Lung microvascular endothelial cell (primary cell): ENCODE measurements at places on chromosomes 3 and 15. TPM values are rescaled to one million over a fixed set of nuclear protein-coding genes. Genes with fewer than 3 reads are reported as not detected.

DNA sequence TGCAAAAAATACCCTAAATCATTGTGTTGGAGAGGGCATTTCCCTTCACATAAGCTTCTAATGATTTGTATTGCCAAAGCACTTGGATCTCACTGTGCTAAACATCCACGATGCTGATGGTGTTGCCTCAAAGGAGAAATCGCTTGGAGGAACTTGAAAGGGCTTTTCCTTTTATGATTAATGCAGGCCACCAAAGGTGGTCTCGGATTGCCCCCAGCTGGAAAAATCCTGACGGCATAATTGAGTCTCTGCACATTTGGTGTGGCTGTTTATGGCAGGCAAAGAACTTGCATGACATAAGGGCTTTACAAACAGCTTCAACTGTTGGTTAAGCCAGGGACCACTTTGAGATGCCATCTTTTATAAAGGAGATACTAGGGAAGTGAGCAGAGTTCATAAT is 664.0 kb upstream of the ADAMTS9 start:
- DNase-seq = no peak

DNA sequence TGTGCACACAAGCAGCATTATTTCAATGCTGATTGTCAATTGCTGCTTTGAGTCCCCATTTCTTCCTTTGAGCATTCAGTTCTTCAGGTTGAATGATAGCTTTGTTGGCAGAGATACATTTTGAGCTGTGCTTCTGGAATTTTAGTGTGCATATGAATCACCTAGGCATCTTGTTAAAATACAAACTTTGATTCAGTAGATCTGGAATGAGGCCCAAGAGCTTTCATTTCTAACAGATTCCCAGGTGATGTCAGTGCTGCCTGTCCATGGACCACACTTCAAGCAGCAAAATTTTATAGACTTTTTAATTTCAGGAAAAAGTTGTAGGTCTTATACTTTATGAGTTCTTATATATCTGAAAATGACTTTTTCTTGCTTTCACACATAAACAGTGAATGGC is 131.1 kb downstream of the ADAMTSL3 start:
- no peak for DNase-seq

DNA sequence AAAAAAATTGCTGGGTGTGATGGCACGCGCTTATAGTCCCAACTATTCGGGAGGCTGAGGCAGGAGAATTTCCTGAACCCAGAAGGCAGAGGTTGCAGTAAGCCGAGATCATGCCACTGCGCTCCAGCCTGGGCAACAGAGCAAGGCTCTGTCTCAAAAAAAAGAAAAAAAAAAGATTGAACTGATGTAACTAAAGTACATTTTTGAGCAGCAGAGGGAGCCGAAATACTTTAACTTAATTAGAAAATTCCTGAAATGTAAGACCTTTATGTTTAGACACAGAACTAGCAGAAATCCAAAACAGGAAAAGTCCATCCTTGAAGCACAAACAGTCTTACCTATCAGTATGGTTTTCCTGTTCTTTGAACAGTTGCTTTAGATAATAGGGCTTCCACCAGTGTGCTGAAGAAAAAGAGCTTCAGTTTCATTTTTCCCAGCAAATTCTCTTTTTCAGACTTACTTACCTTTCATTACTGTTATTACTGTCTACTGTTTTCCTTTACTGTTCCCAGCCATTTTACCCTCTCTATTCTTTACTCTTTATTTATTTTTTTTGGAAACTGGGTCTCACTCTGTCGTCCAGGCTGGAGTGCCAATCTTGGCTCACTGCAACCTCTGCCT is 33.4 kb upstream of the ZNF609 start:
- DNase-seq = peak; percentile 61

DNA sequence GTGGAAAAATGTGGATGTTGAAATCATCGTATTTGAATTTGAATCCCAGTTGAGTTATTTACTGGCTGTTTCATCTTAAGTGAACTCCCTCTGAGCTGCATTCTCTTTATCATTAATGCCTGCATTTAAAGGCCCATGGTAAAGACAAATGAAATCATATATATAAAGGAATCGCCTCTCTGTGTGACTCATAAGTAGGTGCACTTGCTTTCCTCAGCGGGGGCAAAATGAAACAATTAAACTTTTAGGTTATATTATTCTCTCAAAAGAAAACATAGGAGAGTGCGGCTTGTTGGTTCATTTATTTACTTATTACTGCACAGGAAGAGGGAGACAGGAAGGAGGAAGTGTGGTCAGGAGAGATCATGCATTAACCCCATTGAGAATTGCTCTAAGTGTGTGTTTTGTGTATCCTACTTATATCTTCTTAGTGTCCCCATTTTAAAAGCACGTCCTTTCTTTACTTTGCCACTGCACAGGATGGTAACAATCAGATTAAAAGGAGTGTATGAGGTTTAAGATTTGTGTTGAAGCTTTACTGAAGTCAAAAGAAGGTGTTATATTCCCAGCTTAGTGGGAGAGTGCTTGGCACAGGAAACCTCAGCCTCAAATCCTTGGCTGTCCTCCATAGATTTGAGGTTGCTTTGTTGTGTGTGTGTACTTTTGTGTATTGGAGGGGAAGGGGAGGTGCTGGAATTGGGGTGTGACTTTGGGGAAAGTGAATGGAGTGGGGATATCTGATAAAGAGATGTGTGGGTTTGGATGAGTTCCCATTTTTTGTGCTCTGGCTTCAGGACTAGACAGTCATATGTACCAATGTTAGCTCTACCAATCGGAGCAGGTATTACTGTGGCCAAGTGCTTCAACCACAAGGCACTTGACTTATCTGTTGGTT is 595.8 kb upstream of the NR2F2 start:
- peak; percentile 71 for DNase-seq

DNA sequence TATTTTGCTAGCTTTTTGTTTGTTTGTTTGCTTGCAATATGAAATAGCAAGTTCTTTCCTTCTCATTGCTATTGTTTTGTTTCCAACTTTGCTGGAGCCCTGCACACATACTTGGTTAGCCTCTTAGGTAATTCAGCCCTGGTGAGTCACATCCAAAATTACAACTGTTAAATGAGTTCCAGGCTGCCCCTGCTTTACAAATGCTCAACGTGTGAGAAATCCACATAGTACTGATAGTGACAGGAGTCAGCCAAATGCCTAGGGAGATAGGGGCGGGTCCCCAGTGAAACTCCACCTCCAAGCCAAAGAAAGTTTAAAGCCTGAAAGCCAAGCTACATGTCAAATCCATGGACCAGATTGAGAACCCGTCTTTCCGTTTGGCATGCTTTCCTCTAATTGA is 81.3 kb upstream of the RNF7 start:
- DNase-seq = no peak

DNA sequence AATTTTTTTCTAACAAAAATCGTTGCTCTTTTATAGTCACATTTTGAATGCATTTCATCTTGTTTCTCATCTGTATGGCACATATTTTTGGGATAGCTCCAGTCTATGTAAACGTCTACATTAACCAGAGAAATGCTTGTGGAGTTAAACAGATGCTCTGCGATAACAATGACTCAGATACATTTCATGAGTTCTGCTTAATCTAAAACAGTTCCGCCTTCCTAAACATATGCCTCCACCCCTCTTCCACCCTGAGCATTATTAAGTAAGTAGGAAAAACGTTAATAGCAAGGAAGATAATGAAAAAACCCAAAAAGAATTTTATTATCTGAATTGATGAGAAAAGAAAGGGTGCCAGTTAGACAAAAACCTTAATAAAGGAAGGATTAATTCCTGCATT is 396.1 kb downstream of the TUSC7 start:
- DNase-seq = no peak

DNA sequence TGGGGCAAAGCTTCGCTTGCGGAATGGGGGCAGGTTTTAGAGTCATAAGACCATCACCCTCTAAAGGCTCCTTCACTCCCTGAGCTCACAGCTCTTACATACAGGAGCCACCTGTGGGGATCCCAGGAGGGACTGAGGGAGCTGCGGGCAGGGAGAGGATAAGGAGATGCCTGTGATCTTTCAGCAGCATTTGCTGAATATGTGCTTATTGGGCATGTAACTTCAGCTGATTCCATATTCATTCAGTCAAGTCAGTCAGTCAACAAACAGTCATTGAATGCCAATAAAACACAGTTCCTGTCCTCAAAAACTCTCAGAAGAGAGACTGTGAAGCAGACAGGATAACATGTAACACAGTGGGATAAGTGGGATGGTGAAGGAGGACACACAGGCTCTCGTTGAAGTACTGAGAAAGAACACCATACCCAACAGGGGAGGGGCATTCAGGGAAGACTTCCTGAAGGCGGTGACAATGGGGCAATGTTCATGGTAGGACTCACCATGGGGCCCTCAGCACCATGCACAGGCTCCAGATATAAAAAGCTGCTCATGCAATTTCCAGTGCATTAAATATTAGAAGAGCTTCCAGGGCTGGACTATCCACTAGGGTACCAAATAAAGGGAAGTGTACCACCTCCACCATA is 240.9 kb downstream of the UACA start:
- DNase-seq = no peak

DNA sequence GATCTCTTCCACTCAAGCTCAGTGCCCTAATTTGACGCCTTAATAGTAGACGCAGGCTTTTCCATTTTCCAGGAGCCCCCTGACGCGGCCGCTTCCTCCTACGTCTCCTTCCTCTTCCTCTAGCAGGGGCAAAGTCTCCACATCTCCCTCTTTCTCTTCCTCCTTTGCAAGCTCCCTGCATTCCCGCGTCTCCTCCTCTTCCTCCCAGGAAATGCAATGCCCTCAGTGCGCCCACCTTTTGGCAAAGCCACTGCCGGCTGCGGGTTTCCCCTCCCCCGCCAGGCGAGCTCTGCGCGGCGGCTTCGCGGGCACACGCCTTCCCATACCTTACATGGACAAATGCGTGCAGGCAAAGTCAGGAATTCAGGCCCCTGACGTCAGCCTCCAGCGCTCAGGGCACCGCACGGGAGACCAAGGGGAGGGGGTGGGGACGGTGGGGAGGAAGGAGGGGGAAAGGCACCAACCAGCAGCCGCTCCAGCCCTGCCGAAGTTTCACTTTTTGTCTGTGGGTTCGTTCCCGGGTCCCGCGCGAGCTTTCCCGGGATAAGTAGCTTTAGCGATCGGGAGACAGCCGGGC is 432 bp upstream of the LPP start:
- peak; percentile 95 for DNase-seq

DNA sequence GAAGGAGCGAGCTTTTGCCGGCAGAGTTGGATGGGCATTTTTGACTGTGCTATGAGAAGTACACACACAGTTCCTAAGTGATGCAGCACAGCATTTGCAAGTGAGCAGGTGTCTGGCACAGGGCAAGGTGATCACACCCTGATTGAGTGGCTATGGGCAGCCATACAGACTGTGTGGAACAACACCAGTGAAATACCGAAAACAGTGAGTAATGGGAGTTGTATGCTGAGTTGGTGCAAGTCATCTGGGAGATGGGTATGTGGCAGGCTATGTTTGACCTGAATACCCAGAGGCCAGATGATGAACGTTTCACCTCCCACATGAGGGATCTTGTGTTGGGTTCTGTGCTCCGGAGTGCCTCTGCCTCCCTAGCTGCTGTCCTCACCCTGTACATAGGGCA is 53.5 kb upstream of the TIPARP start:
- DNase-seq = no peak

DNA sequence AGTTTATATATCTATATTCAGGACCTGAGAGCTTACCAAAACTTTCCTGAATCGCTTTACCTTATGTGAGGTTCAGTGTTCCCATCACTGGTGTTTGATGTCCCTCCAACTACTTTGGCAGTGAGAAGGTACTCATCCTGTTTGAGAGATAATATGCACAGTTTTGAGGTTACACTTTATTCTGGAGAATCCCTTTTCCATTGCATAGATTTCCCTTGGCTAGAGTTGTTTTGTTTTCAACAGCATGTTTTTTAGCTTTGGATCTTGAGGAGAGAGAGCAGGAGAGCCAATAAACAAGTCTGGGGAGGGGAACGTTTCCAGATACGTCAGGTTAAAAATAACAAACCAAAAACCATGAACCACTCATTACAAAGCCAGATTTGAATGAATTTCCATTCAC is 33.6 kb downstream of the CD200 start:
- no peak for DNase-seq

- DNase-seq = no peak
Measured at GRCh38 chr3:40181182-40181581, 128.3 kb upstream of the EIF1B start.

GRCh38 chr15:93035953-93036810 is 52.8 kb downstream of the RGMA start:
- peak; percentile 71 for DNase-seq

Gene CAMP
- not detected in 2 replicates for total RNA-seq

Gene MOBP
- total RNA-seq = under 0.01 TPM in 1 of 2 replicates, not detected in the other

Gene UPK1B
- total RNA-seq = under 0.01 TPM in 1 of 2 replicates, not detected in the other

Gene ZCWPW2
- under 0.01 and 0.20 TPM in 2 replicates for total RNA-seq

Gene PPP1R14D
- not detected in 2 replicates for total RNA-seq

Gene KCNH8
- total RNA-seq = not detected in 2 replicates
